ENCODE measurements at places on chromosomes 12 and 14. TPM values are rescaled to one million over a fixed set of nuclear protein-coding genes. Genes with fewer than 3 reads are reported as not detected.
A peak's percentile ranks its signal among the peaks of the same experiment; 100 is the strongest.

ACOT6 gene
- not detected for total RNA-seq

DNA sequence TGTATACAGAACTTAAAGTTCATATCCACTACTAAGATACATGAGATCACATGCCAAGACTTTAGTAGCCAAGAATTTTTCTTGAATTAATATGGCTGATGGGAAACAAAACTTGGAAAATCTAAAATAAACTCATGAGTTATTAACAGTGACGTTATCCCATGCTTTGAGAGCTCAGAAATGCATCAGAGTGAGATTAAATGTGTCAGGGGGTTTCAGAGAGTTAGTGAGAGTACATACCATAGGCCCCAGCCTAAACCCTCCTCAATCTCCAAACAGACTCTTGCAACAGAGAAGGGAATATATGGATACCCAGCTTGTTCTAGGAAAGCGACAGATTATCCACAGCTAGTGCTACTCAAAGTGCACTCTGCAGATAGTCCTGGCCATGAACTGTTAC lies 19.3 kb downstream of the SLC35F4 start:
- no peak for DNase-seq

DNA sequence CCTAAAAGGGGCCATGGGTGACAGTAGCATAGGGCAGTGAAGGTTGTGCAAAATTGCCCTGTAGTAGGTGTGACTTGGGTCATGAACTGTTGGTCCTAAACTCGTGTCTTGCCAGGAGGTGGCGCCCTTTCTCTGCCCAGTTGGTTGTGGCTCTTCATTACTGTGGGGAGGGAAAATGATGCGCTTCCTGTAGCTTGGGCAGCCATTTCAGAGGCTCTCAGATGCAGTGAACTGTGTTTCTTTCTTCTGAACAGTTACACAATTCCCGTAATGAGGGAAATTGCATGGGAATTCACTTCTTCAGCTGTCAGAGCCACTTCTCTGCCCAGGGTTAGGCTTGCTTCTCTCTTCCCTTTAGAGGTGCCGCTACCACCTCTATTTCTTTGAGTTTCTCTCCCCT lies 148.1 kb upstream of the NRXN3 start:
- peak; percentile 72 for DNase-seq

DNA sequence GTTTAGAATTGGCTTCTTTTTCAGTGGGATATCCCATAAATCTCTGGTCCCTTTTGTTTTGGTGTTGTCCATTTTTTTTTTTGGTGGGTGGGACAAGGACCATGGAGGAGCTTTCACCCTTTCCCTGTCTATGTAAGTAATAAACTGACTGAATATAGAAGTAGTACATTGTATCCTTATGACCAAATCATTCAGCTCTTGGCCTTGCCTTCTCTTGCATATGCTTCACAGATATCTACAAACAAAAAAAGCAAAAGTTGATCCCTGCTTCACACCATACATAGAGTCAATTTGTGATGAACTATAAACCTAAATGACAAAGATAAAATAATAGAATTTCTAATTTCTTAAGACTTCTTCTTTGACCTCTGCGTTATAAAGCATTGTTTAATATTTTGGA lies 59.8 kb downstream of the SIX1 start:
- no peak for DNase-seq

DNA sequence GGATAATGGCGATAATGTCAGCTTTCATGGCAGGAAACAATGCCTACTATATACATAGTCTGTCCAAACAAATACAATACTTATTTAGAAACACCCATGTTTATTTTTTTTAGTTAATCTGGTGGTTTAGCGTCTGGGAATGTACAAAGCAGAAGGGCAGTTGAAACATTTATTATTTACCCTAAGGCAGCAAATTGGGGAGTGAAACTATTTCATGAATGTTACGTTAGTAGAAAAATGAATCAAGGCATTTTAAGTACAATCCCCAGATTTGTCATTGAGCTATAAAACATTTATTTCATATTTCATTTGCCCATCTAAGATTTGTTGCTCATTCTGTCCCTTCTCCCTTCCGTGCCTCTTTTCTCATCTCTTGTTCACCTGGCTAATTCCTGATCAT lies 87.1 kb upstream of the ATF1 start:
- DNase-seq, result no peak

DNA sequence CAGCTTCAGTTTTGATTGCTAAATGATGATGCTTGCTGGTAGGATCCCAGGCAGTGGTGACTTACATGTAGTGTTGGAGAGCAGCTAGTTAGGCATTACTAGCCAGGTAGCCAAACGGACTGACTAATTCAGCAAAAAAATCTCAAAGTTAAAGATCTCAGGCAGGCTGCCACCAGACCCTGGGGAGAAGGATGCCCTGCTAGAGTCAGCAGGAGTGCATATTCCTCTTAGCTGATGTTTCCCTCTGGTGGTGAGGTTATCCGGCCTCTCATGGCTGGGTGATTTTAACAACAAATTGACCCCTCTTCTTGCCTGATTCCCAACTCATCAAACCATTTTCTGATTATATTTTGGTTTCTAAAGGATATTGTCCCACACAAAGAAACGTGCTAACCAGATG lies 2.8 kb downstream of the EFS start:
- no peak for DNase-seq

- no peak for DNase-seq
These were observed 14.5 kb downstream of the CYP46A1 start for GRCh38 chr14:99698642-99699041.

DNA sequence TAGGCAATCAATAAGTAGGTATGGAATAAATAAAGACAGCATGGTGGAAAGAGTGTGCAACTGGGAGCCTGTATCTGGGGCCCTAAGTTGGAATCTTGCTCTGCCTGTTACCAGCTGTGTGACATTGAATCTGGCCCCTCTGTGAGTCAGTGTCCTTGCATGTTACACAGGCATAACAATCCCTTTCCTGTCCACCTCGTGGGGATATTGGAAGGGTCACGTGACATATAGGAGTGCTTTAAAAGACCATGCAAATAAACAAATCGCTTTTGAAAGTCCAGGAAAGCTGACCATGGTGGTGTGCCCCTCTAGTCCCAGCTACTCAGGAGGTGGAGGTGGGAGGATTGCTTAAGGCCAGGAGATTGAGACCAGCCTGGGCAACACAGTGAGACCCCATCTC lies 51.1 kb upstream of the VRK1 start:
- peak; percentile 8 for DNase-seq

- no peak for DNase-seq
These were observed 150.4 kb downstream of the ZNF664 start for GRCh38 chr12:124123296-124124000.

- DNase-seq, result no peak
These were observed 21.9 kb upstream of the HIP1R start for GRCh38 chr12:122813310-122813713.
